ENCODE measurements at places on chromosomes 2 and 18.

GRCh38 chr2:185644828-185645227, 93.8 kb upstream of the FSIP2 start:
- no peaks in the 10 kb centered on the region for H3K4me1 ChIP-seq
- H3K27me3 ChIP-seq: no peaks in the 10 kb centered on the region
- H3K4me3 ChIP-seq: no peak overlapping the region

DNA sequence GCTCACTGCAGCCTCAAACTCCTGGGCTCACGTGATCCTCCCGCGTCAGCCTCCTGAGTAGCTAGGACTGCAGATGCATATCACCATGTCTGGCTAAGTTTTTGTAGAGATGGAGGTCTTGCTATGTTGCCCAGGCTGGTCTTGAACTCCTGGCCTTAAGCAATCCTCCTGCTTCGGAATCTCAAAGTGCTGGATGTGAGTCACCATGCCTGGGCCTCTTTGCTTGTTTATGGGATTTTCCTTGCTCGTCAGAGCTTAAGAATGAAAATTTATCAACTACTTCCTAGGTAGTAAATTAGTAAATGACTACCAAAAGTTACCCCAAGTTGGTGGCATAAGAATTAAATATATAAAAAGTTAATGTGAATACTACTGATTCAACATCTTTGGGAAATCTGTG, 51.0 kb downstream of the ACTR3 start:
- DNase-seq: no peak
- no peak overlapping the region for H3K4me3 ChIP-seq
- H3K36me3 ChIP-seq: no peaks in the 10 kb centered on the region
- H3K27ac ChIP-seq: no peak overlapping the region

- DNase-seq: no peak
- no peaks in the 10 kb centered on the region for H3K27me3 ChIP-seq
- no peak overlapping the region for H3K27ac ChIP-seq
- no peak overlapping the region for H3K4me3 ChIP-seq
- no peaks in the 10 kb centered on the region for H3K36me3 ChIP-seq
These were observed 11.2 kb downstream of the RUFY4 start for GRCh38 chr2:218079943-218080913.

DNA sequence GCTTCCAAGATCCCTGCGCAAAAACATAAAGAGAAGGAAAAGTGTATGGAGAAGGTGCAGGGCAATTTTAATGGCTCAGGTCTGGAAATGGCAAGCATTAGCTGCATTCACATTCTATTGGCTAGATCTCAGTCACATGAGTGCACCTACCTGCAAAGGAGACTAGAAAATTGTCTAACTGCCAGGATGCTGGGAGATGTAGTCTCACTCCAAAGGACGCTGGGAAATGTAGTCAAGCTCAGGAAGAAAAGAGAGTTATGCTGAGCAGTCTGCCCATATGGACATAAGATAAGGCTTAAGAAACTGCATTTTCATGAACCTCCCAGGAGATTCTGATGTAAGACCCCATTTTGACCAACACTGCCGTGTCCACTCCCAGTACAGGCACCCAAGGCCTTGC, 9.5 kb upstream of the KLHL29 start:
- no peaks in the 10 kb centered on the region for H3K36me3 ChIP-seq
- DNase-seq: no peak
- H3K27me3 ChIP-seq: no peaks in the 10 kb centered on the region
- H3K4me1 ChIP-seq: no peaks in the 10 kb centered on the region

- no peak overlapping the region for H3K27ac ChIP-seq
- no peaks in the 10 kb centered on the region for H3K27me3 ChIP-seq
- H3K4me1 ChIP-seq: peaks cover 3% of the 10 kb centered on the region
- H3K4me3 ChIP-seq: no peak overlapping the region
- DNase-seq: no peak
These were observed 134.5 kb upstream of the PKDCC start for GRCh38 chr2:41913311-41913710.

DNA sequence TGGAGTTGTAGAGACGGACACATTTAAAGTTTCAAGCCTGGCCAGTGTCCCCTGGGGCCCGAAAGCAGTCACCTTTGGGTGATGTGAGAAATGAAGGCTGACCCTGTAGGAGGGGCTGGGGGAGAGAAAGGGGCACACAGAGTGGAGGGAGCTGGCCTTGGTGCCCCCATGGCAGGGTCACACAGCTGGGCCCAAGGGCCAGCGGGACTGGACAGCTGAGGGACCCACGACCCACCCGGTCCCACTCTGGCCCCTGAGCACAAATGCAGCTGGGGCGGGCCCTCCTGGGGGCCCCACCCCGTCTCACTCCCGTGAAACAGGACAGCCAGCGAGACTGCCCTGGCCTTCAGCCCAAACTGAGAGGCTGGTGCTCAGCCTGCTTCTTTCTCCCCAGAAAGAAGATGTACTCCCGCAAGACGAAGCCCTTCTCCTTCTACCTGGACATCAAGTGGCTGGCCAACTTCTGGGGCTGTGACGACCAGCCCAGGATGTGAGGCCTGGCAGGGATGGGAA, 6.1 kb downstream of the AGXT start:
- peaks cover 19% of the 10 kb centered on the region for H3K4me1 ChIP-seq
- H3K27me3 ChIP-seq: no peaks in the 10 kb centered on the region
- no peak for DNase-seq
- H3K4me3 ChIP-seq: no peak overlapping the region
- peak overlapping the region; percentile 95 for H3K27ac ChIP-seq
- H3K36me3 ChIP-seq: no peaks in the 10 kb centered on the region

DNA sequence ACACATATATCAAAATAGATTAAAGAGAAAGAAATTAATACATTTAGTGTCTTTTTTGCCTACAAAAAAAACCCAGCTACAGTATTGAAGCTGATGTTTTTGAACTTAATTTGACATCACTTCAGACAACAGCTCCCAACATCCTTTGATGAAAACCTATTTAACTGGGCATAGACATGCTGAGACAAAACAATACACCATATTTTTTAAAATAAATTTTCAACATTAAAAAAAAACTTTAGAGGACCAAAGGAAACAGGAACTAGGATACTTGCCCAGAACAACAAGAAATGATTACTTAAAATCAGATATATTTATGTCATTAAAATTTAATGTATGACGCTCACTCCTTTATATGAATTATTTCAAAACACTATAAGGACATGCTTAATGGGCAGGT, 178.1 kb downstream of the MREG start:
- H3K4me3 ChIP-seq: no peak overlapping the region
- no peak for DNase-seq
- no peaks in the 10 kb centered on the region for H3K27me3 ChIP-seq
- peaks cover 37% of the 10 kb centered on the region for H3K4me1 ChIP-seq
- no peak overlapping the region for H3K27ac ChIP-seq

GRCh38 chr18:50280707-50281294, 522 bp downstream of the MBD1 start:
- no peaks in the 10 kb centered on the region for H3K4me1 ChIP-seq
- no peaks in the 10 kb centered on the region for H3K36me3 ChIP-seq
- H3K4me3 ChIP-seq: peak overlapping the region; percentile 56
- H3K27ac ChIP-seq: peak overlapping the region; percentile 94
- no peaks in the 10 kb centered on the region for H3K27me3 ChIP-seq
- no peak for DNase-seq

GRCh38 chr2:42653908-42654445, 85.5 kb downstream of the MTA3 start:
- no peaks in the 10 kb centered on the region for H3K4me1 ChIP-seq
- H3K27ac ChIP-seq: no peak overlapping the region
- no peaks in the 10 kb centered on the region for H3K27me3 ChIP-seq
- no peaks in the 10 kb centered on the region for H3K36me3 ChIP-seq

GRCh38 chr2:147293991-147294824, 550.6 kb upstream of the ACVR2A start:
- H3K36me3 ChIP-seq: no peaks in the 10 kb centered on the region
- no peak overlapping the region for H3K4me3 ChIP-seq
- no peaks in the 10 kb centered on the region for H3K27me3 ChIP-seq
- DNase-seq: no peak

DNA sequence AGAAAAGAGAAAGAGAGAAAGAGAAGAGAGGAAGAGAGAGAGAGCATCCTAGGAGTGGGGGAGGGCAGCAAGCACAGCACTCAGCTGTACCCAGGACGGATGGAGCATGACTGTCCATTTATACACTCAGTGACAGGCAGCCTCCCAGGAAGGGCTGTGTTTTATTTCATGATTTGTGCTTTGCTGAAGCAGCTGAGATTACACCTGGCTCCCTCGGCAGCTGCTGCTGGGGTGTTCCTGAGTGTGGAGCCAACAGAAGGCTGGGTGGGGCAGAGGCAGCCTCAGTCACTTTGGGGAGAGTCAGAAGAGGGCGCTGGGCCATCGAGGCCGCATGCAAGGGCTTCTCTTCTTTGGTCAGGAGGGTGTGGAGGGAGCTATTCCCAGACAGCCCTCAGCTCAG, 47.8 kb upstream of the TEX51 start:
- no peaks in the 10 kb centered on the region for H3K4me1 ChIP-seq
- no peaks in the 10 kb centered on the region for H3K36me3 ChIP-seq
- H3K27ac ChIP-seq: no peak overlapping the region

DNA sequence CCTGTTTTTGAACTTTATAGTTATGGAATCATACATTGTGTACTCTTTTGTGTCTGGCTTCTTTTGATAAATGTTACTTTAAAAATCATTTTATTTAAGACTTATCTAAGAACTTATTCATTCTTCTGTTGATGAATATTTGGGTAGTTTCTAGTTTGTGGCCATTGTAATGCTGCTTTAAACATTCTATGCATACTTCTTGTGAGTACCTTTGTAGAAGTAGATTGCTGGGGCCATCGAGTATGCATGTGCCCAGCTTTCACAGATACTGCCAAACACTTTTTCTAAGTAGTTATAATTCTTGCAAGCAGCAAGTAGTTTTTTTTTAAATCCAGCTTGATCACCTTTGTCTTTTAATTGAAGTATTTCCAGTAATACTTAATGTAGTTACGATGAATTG, 11.1 kb downstream of the CD302 start:
- H3K36me3 ChIP-seq: no peaks in the 10 kb centered on the region
- no peak overlapping the region for H3K27ac ChIP-seq
- DNase-seq: no peak
- H3K4me3 ChIP-seq: no peak overlapping the region

DNA sequence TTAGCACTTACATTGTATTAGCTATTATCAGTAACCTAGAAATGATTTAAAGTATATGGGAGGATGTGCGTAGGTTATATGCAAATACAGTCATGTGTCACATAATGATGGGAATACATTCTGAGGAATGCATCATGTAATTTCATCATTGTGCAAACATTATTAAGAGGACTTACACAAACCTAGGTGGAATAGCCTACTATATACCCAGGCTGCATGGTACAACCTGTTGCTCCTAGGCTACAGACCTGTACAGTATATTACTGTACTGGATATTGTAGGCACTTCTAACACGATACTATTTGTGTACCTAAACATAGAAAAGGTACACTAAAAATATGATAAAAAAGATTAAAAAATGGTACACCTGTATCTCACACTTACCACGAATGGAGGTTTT, 7.9 kb downstream of the RIF1 start:
- H3K4me1 ChIP-seq: no peaks in the 10 kb centered on the region
- no peak for DNase-seq
- H3K4me3 ChIP-seq: no peak overlapping the region

GRCh38 chr2:218860950-218861381, 1.4 kb downstream of the WNT6 start:
- H3K4me3 ChIP-seq: peak overlapping the region; percentile 43
- peaks cover 6% of the 10 kb centered on the region for H3K27me3 ChIP-seq
- no peak overlapping the region for H3K27ac ChIP-seq
- no peaks in the 10 kb centered on the region for H3K36me3 ChIP-seq
- H3K4me1 ChIP-seq: peaks cover 43% of the 10 kb centered on the region
- DNase-seq: peak; percentile 88

- no peak overlapping the region for H3K4me3 ChIP-seq
- no peaks in the 10 kb centered on the region for H3K27me3 ChIP-seq
- DNase-seq: no peak
- no peaks in the 10 kb centered on the region for H3K36me3 ChIP-seq
- H3K27ac ChIP-seq: no peak overlapping the region
- H3K4me1 ChIP-seq: peaks cover 3% of the 10 kb centered on the region
These were observed 55.3 kb upstream of the TMEM163 start for GRCh38 chr2:134773759-134774742.

GRCh38 chr18:55546851-55547704, 40.9 kb downstream of the TCF4 start:
- H3K27ac ChIP-seq: no peak overlapping the region
- H3K27me3 ChIP-seq: no peaks in the 10 kb centered on the region
- H3K36me3 ChIP-seq: no peaks in the 10 kb centered on the region
- H3K4me3 ChIP-seq: no peak overlapping the region

DNA sequence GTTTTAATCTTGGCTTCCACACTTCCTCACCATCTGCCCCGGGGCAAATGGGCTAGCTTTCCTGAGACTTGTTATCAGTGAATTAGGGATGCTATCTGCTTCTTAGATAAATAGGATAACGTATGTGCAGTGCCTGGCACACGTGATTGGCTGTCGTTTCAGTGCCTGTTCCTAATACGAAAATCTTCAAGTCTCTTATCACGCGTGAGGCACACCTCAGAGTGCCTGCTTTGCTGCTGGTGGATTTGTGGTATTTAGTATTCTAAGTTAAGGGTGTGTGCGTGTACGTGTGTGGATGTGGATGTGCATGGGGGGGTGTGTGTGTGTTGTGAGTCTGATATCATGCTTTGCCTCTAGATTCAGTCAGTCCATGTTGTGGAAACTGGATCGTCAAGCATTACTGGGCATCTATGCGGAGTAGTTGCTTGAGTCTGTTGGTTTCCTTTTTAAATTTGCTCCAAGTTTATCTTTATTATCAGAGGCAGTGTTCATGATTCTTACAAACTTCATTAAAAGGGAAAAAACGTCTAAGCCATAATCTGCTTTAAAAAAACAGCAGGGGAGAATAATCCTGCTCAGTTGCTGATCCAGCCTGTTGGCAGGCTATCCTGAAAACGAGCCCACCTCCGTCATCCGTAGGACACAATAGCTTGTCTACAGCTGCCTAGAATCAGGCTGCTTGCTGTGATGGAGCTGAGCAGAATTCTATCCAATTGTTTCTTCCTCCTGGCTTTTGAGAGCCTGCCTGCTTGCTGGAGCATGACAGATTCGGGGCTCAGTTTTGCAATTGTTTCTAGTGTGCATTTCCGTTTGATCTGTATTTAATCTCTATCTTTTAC, 6.6 kb downstream of the SH3RF3 start:
- H3K4me3 ChIP-seq: no peak overlapping the region
- no peaks in the 10 kb centered on the region for H3K36me3 ChIP-seq
- no peak overlapping the region for H3K27ac ChIP-seq
- H3K4me1 ChIP-seq: no peaks in the 10 kb centered on the region
- DNase-seq: no peak

DNA sequence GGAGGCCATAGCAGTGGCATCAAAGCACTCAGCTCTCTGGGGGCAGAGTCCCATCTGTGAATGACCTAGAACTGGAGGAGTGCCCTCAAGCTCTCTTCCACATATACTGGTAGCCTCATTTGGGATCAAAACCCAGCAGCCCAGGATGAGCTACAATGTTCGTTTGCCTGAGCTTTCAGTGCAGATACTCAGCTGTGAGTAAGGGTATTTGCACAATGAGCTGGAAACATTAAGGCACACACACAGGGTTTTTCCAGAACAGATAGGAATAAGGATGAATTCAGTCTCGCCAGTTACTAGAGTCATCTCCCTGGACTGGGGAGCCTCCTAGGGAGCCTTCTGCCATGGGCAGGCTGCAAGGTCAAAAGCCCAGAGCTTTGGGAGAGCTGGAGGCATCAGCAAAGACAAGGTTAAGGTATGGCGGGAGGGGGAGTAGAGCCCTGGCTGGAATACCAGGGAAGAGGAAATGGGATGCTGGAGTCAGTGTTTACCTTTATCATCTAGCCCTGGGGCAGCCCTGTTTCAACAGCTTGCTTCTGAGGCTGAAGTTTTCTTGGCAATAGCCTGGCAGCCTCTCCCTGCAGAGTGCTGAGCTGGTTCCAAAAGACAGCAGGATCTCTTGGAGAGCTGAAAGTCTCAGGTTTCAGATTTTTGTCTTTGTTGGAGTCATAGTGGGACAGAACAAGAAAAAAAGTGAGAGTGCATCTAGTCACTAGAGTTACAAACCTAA, 187.7 kb downstream of the LOXHD1 start:
- no peak overlapping the region for H3K4me3 ChIP-seq
- no peak for DNase-seq
- H3K36me3 ChIP-seq: no peaks in the 10 kb centered on the region
- H3K27me3 ChIP-seq: no peaks in the 10 kb centered on the region

All from Caco-2 (cell line).